ENCODE measurements at places on chromosomes 6 and 20.

GRCh38 chr6:130843575-130844320 is 16.5 kb downstream of the SMLR1 start:
- DNase-seq, result peak; percentile 60

GRCh38 chr6:107867302-107867615 is 43.1 kb upstream of the SCML4 start:
- DNase-seq, result no peak

- DNase-seq, result no peak
Observed at GRCh38 chr6:36267731-36268477, 2.0 kb upstream of the PNPLA1 start.

- DNase-seq, result no peak
Observed at GRCh38 chr6:163744256-163744925, 329.9 kb downstream of the QKI start.

DNA sequence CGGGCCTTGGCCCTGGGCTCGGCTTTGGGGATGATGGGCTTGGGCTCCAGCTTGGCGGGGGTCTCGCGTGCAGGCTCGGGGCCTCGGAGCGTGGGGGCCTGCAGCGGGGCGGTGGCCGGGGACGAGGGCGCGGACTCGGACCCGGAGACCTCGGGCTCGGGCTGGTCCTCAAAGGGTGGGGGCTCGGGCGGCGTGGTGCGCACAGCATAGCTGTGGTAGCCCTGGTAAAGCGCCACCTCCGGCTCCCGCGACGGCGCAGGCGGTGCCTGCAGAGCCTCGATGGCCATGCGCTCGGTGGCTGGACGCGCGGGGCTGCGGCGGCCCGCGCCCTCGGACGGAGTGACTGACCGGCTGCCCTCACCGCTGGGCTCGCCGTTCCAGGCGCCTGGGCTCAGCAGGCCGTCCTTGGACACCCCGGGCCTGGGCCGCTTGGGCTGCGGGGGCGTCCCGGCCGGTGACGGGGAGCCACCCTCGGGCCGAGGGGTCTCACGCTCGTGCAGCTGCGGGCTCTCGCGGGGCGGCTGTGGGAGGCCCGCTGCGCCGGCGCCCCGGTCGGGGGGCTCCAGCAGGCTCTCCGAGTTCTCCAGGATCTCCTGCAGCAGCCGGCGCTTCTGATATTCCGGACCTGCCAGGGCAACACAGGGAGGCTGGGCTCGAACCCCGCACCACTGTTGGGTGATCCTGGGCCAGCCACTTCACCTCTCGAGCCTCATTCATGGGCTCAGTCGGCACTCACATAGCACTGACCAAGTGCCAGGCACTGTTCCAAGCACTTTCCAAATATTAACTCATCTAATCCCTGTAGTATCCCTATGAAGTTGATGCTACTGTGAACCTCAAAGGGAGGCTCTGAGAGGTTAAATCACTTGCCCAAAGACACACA is 71.0 kb downstream of the JPH2 start:
- no peak for DNase-seq

DNA sequence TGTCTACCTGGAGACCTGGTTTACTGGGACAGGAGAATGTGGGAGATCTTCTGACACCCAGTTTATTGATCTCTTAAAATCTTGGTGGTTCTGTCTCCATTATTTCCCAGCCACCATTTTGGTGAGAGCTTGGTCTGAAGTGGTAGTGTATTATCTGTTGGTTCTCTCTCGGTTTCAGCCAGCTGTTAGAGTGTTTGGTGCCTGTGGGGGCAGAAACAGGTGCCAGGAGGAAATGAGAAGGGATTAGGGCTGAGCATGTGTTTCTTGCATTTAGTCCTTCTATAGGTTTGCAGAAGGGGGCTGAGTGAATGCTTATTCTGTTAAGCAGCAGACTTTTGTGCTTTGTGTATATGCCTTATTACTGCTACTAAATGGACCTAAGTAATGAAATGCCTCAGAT is 9.6 kb downstream of the JARID2 start:
- no peak for DNase-seq

DNA sequence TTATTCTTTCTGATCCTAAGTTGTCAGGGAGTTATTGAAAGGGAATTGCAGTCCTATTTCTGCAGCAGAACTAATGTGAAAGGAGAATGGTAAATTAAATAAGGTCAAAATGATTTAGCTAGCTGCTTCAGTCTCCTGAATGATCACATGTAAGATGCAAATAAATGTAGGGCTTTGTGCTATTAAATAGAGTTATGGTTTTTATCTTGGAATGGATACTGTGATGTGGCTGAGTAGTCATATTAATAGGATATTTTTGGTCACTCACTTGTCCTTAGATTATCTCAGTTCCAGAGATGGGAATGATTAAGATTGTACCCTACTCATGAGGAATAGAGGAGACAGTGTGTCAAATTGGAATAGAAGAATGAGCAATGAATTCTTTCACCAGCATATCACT is 129.6 kb downstream of the PLCB4 start:
- DNase-seq, result no peak

DNA sequence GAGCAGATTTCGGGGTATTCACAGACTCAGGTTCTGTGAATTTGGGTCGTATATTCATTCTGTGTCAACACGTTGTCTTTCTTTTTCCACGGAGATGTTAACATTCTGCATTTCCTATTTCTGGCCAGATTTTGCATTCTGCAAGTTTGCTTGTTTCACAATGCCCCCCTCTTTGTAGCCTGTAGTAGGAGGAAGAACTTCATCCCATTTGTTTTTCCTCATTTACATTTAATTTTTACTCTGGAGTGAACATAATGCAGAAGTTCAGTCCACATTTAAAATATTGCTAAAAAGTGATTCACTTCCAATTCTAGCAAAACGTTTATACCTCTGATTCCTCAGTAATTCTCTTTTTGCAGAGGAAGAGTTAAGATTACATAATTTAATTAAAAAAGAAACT is 12.9 kb downstream of the TAGAP start:
- no peak for DNase-seq

GRCh38 chr20:4563534-4563933 is 158.2 kb upstream of the PRND start:
- peak; percentile 69 for DNase-seq

GRCh38 chr6:11878029-11878428 is 99.4 kb upstream of the ADTRP start:
- no peak for DNase-seq

GRCh38 chr6:83008626-83009025 is 57.0 kb downstream of the UBE3D start:
- DNase-seq, result no peak

DNA sequence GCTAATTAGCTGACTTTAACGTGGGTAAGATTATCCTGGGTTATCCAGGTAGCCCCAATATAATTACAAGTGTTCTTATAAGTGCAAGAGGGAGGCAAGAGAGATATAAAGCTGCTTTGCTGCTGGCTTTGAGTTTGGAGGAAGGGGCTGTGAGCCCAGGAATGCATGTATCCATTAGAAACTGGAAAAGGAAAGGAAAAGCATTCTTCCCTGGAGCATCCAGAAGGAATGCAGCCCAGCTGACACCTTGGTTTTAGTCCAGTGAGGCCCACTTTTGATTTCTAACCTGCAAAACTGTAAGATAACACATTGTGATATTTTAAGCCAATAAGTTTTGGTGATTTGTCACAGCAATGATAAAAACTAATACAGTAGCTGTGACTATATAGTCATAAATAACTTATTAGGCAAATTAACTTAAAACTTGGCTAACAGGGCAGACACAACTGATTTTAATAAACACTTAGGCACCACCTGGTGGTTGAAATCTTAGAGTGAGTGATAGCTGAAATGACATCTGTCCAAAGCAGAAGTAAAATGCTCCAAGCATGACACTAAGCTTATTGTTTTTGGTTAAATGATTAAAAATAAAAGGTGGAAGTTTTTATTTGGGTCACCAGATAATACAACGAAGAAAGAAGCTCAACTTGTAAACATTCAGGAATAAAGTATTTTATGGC is 35.6 kb downstream of the ADGRF4 start:
- DNase-seq, result peak; percentile 26

GRCh38 chr20:61692479-61692878 is 373.2 kb downstream of the TAF4 start:
- no peak for DNase-seq

DNA sequence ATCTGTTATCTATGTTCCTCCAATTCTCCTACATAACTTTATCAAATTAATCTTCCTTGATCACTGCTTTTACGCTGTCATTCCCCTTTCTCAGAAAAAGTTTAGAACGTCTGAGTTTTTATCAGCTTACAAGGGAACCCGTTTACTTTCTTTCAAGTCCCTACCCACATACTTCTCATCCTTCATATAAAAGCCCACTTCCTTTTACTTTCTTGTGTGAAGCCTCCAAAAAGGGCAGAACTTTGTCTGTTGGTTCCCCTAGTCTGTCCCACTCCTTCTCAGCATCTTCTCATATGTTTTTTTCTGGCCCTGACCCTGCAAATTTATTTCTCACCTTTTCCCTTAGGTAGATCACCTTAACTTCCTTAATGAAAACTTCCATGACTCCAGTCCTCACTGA is 106.1 kb downstream of the TFAP2B start:
- DNase-seq, result no peak

- DNase-seq, result no peak
Observed at GRCh38 chr20:20359628-20360027, 8.3 kb upstream of the INSM1 start.

GRCh38 chr6:108850669-108851465 is 2.6 kb downstream of the ARMC2 start:
- DNase-seq, result no peak

DNA sequence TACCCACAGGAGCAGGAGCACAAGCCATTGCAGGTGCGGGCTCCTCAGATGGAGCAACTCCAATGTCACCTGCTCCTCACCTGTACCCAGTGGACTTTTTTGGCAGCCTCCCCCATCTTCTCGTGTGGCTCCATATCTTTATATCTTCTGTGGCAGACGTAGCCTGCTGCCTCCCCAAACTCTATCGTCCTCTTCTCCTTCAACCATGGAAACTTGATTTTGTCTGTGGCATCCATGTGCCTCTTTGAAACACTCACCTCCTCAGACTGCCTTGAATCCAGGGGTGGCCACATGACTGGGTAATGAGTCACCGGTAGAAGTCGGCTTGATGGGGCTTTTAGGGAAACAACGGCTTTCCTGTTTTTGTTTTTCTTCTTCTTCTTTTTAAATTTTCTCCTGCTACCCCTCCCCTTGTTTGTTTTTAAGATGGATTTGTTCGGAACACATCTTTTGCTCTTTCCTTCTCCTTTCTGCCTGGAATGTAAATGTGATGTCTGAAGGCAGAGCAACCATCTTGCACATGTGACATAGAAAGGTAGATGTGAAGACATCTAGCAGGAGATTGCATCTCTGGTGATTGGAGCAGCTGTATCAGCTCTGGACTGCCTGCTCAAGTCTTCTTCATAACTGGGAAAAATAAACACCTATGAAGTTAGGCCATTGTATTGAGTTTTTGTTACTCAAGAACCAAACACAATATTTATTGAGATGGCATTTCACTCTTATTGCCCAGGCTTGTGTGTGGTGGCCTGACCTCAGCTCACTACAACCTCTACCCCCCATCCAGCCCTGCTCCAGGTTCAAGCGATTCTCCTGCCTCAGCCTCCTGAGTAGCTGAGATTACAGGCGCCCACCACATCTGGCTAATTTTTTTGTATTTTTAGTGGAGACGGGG is 69.9 kb upstream of the DDR1 start:
- DNase-seq, result peak; percentile 69

DNA sequence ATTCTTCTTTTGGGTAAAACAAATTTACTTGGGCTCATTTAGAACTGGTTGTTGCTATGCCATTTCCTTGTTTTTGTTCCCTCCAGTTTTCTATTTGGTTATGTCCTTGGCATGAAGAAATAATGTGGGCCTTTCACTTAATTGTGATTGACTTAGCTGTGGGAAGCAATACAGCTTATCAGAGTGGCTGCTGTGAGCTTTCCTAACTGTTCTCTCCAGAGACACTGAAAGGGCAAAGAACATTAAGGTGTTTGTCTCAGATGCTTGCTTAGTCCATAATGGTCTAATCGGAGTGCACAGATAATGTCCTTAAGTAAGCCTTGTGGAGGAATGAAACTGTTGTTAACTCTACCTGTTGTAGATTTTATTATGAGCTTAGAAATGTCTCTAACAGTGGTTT is 56.6 kb downstream of the SH3BGRL2 start:
- no peak for DNase-seq

DNA sequence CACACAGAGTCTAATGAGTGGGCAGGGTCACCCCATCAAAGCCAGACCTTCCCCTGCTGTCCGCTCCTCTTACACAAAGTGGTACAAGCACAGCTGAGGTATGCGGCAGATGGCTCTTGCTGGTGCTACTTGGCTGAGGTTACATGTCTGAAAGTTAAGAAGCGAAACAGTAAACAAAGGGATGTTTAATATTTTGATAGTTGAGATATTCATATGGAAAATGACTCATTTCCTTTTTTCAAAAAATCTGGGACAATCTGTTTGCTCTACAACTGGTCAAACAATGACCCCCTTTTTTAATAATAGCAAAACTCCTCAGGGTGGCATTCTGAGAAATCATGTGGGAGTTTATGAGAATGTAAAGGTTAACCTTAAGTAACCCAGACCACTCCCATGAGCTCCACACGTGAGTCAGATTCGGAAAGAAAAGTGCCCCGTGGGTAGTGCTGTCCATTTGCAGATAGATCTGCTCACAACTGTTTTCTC is 245.3 kb downstream of the TBXT start:
- peak; percentile 35 for DNase-seq

GRCh38 chr6:127107916-127108315 is 10.6 kb upstream of the RSPO3 start:
- DNase-seq, result no peak

- DNase-seq, result no peak
Observed at GRCh38 chr6:137804637-137805036, 62.4 kb upstream of the TNFAIP3 start.

DNA sequence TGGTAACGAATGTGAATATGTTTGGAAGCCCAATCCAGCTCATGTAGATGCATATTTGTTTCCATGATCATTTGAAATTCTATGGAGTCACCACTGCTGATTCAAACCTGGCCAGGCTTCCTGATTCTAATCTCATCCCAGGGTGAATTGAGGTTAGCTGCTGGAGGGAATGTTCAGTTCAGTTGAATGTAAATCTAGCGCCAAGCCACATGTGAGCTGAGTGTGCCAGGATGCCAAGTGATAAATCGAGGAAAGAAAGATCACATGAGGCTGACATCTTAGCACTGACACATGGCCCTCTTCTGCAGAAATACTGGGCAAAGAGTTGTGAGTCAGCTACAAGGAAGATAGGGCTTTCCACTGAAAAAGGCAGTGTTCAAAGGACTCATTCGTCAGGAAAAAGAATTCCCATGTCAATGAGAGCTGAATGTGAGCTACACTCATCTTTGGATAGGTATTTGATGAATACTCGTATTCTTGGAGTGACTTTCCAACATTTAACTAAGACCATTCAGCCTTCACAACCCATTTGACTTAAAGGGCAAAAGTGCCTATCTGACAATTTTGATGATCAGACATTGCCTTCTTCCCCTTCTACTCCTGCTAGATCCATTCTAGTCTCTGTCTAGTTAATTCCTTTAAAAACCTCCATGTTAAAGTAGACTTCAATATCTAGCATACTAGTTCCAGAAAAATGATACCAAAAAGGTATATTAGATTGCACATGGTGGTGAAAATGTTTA is 172.1 kb downstream of the MTFR2 start:
- no peak for DNase-seq

- DNase-seq, result peak; percentile 76
Observed at GRCh38 chr20:38764567-38765318, 16.5 kb downstream of the ACTR5 start.

- peak; percentile 71 for DNase-seq
Observed at GRCh38 chr6:72132427-72132826, 246.1 kb downstream of the RIMS1 start.

GRCh38 chr6:150201285-150201684 is 58.4 kb downstream of the PPP1R14C start:
- no peak for DNase-seq

All from kidney glomerular epithelial cell (primary cell).